ENCODE measurements at places on chromosomes 7 and 10.

DNA sequence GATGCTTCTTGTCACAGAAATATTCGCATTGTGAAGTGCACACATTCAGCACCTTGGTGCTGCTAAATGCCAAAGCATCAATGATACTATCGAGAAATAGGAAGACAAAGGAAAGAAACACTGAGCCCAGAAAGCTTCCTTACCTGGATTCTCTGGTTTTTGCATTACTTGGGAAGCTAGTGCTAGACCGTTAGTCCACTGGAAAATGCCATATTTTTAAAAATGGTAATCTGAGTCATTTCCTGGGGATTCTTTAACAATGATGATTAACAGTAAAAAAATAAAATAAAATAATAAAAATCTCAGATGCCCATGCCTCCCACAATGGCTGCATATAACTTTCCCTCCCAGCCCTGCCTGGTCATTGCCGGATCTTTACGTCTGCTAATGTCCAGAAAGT lies 420.1 kb upstream of the MGMT start:
- DNase-seq: no peak

DNA sequence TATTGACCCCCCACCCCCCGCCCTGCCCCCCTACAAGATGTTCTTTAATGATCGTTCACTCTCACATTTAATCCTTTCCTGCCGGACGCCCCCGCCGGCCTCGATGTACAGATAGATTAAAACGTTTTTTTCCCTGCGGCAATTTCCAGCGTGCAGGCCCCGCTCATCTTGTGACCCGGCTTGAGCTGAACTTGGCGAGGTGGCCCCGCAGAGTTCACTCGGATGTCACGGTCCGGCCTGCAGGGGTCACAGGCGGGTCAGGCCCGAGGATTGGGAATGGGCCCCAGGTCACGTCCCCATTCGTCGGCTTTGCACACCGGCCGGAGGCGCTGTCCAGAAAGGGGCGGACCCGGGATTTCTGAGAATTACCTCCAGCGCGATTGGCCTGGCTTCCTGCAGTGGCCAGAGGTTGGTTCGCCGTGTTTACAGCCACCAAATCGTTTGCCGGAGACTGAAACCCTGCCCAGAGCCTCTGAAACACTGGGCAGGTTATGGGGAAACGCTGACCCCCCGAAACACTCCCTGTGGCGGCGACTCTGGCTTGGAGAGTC lies 1.9 kb upstream of the CYP26A1 start:
- no peak for DNase-seq

- DNase-seq: no peak
Observed at GRCh38 chr10:19947656-19948055, 131.4 kb downstream of the PLXDC2 start.

GRCh38 chr10:50211670-50212069 lies 39.6 kb downstream of the ASAH2 start:
- no peak for DNase-seq

GRCh38 chr7:21960922-21961321 lies 15.2 kb upstream of the CDCA7L start:
- no peak for DNase-seq

DNA sequence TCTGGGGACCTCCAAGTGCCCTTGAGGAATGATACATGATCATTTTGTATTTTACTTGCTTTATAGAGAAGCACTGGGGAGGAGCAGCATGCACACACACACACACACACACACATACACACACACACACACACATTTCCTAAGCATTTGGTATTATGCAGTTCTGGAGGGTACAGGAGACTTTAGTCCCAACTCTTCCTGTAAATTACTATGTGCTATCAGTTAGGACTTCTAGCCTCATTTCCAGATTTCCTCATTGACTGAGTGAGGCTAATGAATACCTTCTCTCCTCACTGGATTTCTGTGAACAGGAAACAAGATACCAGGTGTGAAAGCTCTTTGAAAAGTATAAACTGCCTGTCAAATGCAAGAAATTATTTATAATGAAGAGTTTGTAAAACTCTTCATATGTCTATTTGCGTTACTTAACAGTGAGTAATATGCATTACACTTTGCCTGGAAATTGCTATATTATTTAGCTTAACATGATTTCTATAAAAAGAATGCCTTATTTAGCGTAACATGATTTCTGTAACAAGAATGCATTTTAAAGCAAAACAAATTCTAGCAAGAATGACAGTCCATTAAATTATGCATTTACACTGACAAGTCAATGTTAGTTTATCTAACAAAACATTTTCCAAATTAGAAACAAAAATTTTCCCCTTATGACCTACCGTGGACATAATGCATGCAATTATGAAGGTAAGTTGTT lies 34.2 kb downstream of the ACTA2 start:
- no peak for DNase-seq

DNA sequence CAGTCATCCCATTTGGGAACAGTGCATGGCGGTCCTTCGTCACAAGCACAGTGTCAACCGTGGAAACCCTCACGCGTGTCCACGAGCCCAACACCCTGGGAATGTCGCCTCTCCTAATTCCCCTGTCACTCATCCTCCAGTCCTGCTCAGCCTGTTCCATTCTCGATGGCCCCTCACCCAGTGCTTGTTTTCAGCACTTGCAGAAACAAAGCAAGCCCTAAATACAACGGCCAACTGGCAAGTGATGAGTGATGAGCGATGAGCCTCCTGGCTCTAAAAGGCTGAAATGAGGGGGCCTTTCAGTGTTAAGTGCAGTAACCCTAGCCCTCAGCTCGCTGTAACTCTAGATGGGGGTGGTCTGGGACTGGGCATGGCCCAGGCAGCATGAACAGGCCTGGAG lies 22.6 kb downstream of the NKX2-3 start:
- DNase-seq: no peak

GRCh38 chr10:6969659-6970058 lies 389.6 kb upstream of the PRKCQ start:
- no peak for DNase-seq

GRCh38 chr7:36946401-36946739 lies 222.1 kb upstream of the AOAH start:
- DNase-seq: no peak

DNA sequence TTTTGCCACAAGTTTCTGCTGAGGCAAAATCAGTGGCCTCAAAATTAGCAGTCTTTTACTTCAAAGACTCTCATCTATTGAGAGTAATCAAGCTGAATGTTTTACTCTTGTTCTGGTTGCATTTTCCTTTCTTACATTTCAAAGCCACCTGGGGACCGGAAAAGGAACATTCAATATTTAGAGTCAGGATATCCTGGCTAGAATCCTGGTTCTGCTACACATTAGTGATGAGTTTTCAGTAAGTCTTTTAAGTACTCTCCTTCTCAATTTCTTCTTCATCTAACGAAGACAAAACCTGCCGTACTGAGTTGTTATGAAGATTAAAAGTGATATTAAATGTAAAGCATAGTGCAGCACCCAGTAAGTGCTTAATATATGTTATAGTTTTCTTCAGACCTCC lies 52.5 kb downstream of the LAMB4 start:
- DNase-seq: no peak

GRCh38 chr7:22402250-22402649 lies 45.3 kb upstream of the RAPGEF5 start:
- no peak for DNase-seq

GRCh38 chr10:110165239-110165638 lies 42.2 kb upstream of the MXI1 start:
- no peak for DNase-seq

GRCh38 chr10:3902054-3902808 lies 117.2 kb upstream of the KLF6 start:
- DNase-seq: peak; percentile 69

GRCh38 chr7:155456738-155457543 lies 988 bp upstream of the EN2 start:
- DNase-seq: no peak

- no peak for DNase-seq
Observed at GRCh38 chr7:105837765-105838626, 38.4 kb downstream of the ATXN7L1 start.

GRCh38 chr10:103676851-103677417 lies 178.4 kb downstream of the SH3PXD2A start:
- DNase-seq: no peak

- no peak for DNase-seq
Observed at GRCh38 chr7:144256112-144256511, 8.5 kb downstream of the OR2A7 start.

- DNase-seq: no peak
Observed at GRCh38 chr7:78510580-78511188, 712.1 kb downstream of the PHTF2 start.

DNA sequence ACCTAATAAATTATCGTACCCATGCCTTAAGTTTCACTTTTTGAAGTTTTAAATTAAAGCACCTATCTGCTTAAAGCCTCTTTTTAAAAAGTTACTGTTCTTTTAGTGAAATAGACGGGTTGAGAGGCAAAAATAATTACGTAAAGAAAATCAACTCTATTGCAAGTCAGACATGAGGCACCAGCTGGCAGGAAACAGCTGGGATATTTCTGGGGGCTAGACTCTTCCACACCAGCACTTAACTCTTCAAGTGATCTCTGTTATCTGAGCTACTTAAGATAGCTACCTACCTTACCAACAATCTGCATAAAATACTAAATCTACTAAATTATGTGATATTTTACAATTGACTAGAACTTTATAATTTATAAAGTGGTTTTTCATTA lies 35.8 kb downstream of the GBF1 start:
- no peak for DNase-seq

- DNase-seq: no peak
Observed at GRCh38 chr10:60262647-60263126, 127.0 kb downstream of the ANK3 start.

GRCh38 chr10:42551582-42552187 lies 86.7 kb downstream of the ZNF33B start:
- no peak for DNase-seq

DNA sequence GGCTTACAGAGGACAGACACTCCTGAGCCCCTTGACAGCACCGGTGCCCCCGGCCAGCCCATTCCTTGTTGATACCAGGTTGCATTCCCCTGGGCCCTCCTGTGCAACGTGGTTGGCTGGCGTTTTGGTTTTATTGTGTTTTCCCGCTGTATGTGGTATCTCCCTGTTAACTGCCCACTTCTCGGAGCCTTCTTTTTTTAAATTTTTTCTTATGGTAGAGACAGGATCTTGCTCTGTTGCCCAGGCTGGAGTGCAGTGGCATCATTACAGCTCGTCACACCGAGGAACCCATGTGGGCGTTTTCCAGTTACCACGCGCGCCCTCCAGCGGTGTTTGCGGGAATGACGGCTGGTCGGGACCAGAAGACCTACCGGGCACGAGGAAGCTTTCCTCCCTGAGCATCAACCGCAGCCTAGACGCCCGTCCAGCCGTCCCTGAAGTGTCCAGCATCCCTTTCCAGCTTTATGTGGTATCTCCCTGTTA lies 16.9 kb upstream of the ZFAND2A start:
- peak; percentile 79 for DNase-seq

GRCh38 chr10:86357041-86357440 lies 9.6 kb downstream of the GRID1 start:
- DNase-seq: no peak

All from T-helper 2 cell (primary cell).